ENCODE measurements at places on chromosomes 2 and 18. TPM values are rescaled to one million over a fixed set of nuclear protein-coding genes. Genes with fewer than 3 reads are reported as not detected.

DNA sequence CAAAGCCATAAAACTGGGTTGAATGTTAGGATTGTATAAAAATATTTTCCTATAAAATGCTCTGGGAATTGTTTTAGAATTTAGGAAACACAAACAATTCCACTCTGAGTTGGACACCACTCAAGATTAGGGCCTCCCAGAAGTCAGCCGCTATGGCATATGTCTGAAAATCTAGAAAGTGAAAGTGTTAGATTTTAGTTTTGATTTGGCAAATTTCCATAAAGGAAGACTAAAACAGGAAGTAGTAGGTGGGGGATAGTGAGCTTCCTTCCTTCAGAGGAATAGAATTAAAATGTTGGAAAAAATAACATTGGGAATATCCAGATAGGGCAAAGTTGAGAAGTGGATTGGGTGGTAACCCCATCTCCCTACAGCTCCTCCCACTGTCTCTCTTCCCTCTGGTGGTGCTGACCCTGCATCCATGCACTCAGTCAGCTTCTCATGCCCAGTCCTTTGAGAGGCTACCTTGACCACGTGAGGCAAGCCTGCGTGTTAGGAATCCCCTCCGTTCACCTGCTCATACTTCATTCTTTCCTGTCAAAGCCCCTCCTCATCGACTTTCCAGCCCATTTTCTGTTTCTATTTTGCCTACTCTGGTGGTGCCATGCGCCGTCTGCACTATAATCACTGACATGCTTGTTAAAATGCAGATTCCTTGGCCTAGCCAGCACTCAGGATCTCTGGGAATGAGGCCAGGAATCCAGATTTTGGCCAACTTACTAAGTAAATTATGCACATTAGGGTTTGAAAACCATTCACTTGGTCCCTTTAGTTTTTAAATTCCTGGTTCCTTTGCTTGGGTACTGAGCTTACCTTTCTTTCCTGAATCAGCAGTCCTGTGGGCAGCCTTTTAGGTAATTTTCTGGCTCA, 83.5 kb downstream of the POLE4 start:
- H3K27me3 ChIP-seq: no peaks in the 10 kb centered on the region
- H3K27ac ChIP-seq: no peak overlapping the region
- no peak for DNase-seq
- no peaks in the 10 kb centered on the region for H3K36me3 ChIP-seq

DNA sequence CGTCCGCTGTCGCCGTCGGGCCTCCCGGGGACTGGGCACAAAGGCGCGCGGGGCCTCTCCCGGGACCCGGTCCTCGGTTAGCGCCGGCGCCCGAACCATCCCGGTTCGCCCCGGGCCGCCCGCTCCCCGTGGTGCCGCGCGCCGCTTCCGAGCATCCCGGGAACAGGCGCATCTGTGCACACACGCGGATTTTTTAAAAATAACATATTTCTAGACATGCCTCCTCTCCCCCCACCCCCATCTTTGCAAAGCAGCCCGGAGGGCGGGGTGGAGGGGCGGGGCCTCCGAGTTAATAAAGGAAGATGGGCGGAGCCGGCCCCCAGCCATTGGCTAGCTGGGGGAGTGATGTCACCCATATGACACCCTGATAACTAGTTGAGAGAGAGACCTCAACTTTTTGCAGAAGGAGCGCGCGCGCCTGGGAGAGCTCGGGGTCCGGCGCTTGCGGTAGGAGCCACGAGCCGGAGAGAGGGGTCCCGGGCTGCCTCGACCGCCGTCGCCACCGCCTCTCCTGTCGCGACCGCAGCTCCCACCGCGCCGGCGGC, at the start of gene SOX11:
TSS of gene SOX11 (plus strand) at position 400 of the 545 bp plus-strand sequence. CDS start 338 bp downstream, outside the sequence.
- H3K36me3 ChIP-seq: peaks cover 12% of the 10 kb centered on the region
- peaks cover 56% of the 10 kb centered on the region for H3K27me3 ChIP-seq
- H3K27ac ChIP-seq: peak within 1 kb of the TSS; percentile 64
- no peak within 1 kb of the TSS for H3K4me3 ChIP-seq
- H3K4me1 ChIP-seq: peaks cover 8% of the 10 kb centered on the region

- H3K4me3 ChIP-seq: no peak overlapping the region
- no peak for DNase-seq
- H3K27me3 ChIP-seq: peaks cover 4% of the 10 kb centered on the region
- no peak overlapping the region for H3K27ac ChIP-seq
- peaks cover 20% of the 10 kb centered on the region for H3K36me3 ChIP-seq
Observed at GRCh38 chr2:179037807-179038206, 12.1 kb downstream of the CCDC141 start.

GRCh38 chr2:153519257-153519875, 40.8 kb upstream of the RPRM start:
- no peaks in the 10 kb centered on the region for H3K36me3 ChIP-seq
- peaks cover 7% of the 10 kb centered on the region for H3K27me3 ChIP-seq
- no peak overlapping the region for H3K4me3 ChIP-seq
- no peak overlapping the region for H3K27ac ChIP-seq
- H3K4me1 ChIP-seq: no peaks in the 10 kb centered on the region

DNA sequence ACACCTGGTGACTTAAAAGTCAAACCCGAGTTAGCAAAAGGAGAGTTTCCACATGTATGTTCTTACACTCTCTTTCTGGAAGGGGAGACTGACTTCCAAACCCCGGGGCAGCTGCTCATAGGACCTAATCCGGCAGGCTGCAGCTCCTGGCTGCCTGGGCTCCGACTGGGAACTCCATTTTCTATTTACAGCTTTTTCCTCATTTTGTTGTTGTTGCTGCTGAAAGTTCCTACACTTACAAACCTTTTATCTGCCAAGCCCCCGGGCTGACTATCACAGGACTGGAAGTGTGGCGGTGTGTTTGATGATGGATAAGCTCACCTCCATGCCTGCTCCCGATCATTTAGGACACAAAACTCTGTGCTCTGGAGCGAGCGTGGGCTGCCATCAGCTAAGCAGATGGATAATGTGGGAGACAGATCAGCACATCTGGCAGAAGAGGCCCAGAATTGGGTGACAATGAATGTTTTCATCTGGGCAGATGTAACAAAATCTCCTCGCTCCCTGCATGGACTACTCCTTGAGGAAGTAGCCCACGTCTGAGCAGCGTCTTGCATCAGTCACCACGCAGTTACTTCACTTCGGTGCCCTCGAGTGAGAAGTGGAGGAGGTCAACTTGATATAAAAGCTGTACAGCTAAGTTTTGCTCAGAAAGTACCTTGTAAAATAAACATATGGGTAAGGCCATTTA, 114.4 kb upstream of the COPS8 start:
- no peak overlapping the region for H3K27ac ChIP-seq
- peaks cover 5% of the 10 kb centered on the region for H3K27me3 ChIP-seq
- peak; percentile 30 for DNase-seq
- no peak overlapping the region for H3K4me3 ChIP-seq
- H3K4me1 ChIP-seq: peaks cover 38% of the 10 kb centered on the region
- no peaks in the 10 kb centered on the region for H3K36me3 ChIP-seq

- H3K36me3 ChIP-seq: no peaks in the 10 kb centered on the region
- peaks cover 34% of the 10 kb centered on the region for H3K4me1 ChIP-seq
- no peak overlapping the region for H3K4me3 ChIP-seq
- DNase-seq: no peak
Observed at GRCh38 chr2:45892757-45893156, 241.3 kb downstream of the PRKCE start.

- H3K36me3 ChIP-seq: peaks cover 2% of the 10 kb centered on the region
- no peak for DNase-seq
- H3K27me3 ChIP-seq: peaks cover 13% of the 10 kb centered on the region
- H3K4me3 ChIP-seq: no peak overlapping the region
- peaks cover 24% of the 10 kb centered on the region for H3K4me1 ChIP-seq
Observed at GRCh38 chr18:3321133-3321812, 59.3 kb downstream of the MYL12B start.

DNA sequence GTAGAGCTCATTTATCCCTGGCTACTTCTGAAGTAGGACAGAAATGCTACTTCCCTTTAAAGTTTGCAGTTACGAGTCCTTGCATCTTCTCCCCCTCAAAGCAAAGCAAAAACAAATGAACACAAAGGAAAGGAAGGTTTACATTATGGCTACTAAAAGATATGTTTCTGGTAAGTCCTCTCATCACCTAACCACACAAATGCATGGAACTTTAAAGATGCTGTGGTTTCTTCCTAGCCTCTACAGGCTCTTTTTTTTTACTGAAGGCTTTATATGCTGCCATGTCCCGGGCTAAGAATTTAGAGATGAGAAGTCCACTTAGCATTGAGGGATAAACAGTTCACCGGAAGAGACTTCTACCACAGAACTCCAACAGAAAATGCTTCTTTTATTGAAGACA, 291.2 kb downstream of the SS18 start:
- DNase-seq: no peak
- H3K4me3 ChIP-seq: no peak overlapping the region
- no peaks in the 10 kb centered on the region for H3K4me1 ChIP-seq
- H3K27me3 ChIP-seq: no peaks in the 10 kb centered on the region
- no peaks in the 10 kb centered on the region for H3K36me3 ChIP-seq
- H3K27ac ChIP-seq: no peak overlapping the region

GRCh38 chr18:77045677-77046076, 86.9 kb downstream of the MBP start:
- peaks cover 8% of the 10 kb centered on the region for H3K4me1 ChIP-seq
- peaks cover 44% of the 10 kb centered on the region for H3K36me3 ChIP-seq
- H3K4me3 ChIP-seq: no peak overlapping the region
- no peak for DNase-seq
- H3K27ac ChIP-seq: no peak overlapping the region

- no peak overlapping the region for H3K4me3 ChIP-seq
- no peak overlapping the region for H3K27ac ChIP-seq
- DNase-seq: no peak
Observed at GRCh38 chr18:3855966-3856365, 406.0 kb downstream of the TGIF1 start.

DNA sequence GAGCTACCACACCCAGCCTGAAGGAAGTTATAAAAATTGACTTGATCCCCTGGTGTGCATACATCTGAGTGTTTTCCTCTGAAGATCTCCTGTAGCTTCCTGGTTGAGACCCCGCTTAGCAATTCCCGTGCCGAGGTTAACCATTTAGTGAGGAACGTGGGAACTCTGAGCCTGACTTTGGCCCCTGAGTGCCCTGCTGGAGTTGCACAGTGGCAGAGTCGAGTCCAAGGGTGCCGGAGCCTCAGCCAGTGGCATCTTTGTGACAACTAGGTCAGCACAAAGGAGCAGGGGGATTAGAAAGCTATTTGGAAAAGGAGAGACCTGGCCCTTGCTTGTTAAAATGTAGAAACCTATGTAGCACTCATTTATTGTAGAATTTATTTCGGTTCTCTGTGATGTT, 561.2 kb upstream of the SALL3 start:
- no peak overlapping the region for H3K27ac ChIP-seq
- H3K36me3 ChIP-seq: no peaks in the 10 kb centered on the region
- no peak overlapping the region for H3K4me3 ChIP-seq
- H3K4me1 ChIP-seq: no peaks in the 10 kb centered on the region

DNA sequence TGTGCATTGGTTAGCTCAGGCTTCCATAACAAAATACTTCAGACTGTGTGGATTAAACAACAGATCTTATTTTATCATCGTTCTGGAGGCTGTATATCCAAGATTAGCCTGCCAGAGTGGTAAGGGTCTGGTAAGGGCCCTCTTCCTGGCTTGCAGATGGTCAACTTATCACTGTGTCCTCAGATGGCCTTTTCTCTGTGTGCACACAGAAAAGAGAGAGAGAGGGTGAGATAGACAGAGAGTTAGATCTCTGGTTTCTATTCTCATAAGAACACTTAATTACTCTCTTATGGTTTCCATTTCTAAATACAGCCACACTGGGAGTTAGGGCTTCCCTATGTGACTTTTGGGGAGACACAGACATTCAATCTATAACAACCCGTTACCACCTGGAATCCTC, 1003.5 kb downstream of the TSN start:
- H3K36me3 ChIP-seq: no peaks in the 10 kb centered on the region
- no peaks in the 10 kb centered on the region for H3K4me1 ChIP-seq
- H3K27ac ChIP-seq: no peak overlapping the region

DNA sequence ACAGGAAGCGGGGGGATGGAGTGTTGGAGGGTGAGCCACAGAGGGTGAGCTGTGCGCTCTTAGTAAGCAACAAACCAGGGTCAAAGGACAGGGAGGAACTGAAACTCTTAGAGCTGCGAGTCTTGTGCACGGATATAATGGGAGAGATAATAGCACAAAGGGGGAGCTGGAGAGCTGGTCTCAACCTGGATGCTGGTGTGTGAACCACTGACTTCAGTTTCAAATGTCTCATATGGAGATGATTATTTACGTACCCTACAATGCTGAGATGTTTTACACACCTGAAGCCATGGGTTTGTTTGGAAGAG, 35.9 kb downstream of the PTGR3 start:
- H3K36me3 ChIP-seq: no peaks in the 10 kb centered on the region
- H3K27ac ChIP-seq: no peak overlapping the region
- no peak overlapping the region for H3K4me3 ChIP-seq
- DNase-seq: no peak
- H3K27me3 ChIP-seq: no peaks in the 10 kb centered on the region

The FNDC4 gene
- not detected for total RNA-seq

Data from activated CD8-positive, alpha-beta memory T cell treated with anti-CD3 and anti-CD28 coated beads, Interleukin-2, amount 10 ng/mL, durations not matched to agents 7 days and 5 days (primary cell).